Activated naive CD4-positive, alpha-beta T cell (primary cell): ENCODE measurements at places on chromosomes 12 and 14.

GRCh38 chr14:74913986-74914573, 9.0 kb downstream of the RPS6KL1 start:
- DNase-seq, result no peak

GRCh38 chr12:71155225-71155624, 2.6 kb downstream of the TSPAN8 start:
- DNase-seq, result no peak

GRCh38 chr12:55839345-55840140, 3.2 kb downstream of the MMP19 start:
- DNase-seq, result no peak

- no peak for DNase-seq
These were observed 601 bp downstream of the COX14 start for GRCh38 chr12:50112456-50113218.

DNA sequence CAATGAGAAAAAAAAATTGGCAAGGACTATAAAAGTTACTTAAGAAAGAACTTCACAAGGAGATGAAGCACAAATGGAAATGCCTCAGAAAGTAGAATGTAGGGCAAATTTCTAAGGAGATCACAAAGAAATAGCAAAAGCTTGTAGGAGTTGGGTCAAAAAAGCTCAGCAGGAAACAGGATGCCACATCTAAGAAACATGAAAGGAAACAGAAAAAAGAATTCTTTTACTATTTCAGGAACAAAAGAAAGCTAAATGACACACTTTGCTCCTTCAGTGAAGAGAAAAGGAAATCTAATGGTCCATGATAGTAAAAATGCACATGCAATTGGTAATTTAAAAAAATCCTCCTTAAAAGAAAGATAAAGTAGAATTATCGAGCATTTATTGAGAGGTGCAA, 452.1 kb upstream of the GARIN6 start:
- no peak for DNase-seq

DNA sequence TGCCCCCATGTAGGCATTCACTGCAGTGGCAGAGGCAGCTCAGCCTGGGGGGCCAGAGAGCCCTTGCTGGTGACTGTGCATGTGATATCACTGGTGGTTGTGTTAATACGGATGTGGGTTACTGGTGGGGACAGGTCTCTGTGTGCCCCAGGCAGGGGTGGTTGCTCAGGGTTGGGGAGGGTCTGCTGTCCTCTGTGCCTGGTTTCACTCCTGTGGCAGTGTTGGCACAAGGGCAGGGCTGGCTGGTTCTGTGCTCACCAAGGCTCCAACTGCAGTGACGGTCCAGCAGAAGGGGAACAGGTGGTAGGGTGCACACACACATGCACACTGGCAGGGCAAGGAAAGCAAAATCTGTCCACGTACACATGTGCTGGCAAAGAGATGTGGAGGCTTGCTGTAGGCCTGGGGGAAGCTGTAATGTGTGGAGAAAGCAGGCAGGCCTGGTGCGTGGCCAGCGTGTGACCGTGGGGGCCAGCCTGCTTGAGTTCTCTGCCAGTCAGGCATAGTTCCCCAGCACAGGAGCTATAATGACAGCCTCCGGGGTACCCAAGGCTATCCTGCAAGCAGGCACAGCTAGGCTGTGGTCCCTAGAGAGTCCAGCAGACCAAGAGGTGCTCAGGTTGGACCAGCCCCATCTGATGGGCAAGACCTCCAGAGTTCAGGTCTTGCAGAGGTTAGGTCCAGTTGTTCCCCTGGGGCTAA, 254.6 kb downstream of the FBXL14 start:
- DNase-seq, result no peak

DNA sequence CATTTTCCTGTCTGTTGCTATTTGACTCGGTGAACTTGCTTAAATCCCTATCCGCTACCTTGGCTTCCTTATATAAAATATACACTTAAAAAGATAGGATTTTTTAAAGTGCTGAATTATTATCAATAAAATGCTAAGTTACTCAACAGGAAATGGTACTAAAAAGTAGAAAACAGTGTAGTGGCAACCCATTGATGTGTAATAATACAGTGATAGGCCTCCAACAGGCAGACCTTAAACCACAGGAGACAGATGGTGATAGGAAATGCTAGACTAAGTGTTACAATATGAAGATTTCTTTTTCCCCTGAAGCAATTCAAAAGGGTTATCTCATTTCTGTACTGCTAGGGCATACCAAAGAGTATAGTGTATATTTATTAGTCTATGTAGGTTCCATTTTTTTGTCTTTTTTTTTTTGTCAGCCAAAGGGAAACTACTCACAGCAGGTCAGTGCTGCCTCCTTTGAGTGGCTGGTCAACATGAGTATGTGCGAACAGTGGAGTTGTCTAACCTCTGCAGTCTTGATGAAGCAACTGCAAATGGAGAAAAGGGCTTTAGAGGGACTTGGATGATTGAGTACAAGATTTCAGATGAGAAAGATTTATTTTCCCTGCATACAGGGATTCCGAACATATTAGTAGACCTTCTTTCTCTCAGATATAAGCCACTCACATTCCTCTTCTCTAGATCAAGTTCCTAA, 183.8 kb downstream of the ACSS3 start:
- no peak for DNase-seq

GRCh38 chr14:101181446-101182313, 278.2 kb upstream of the RTL1 start:
- DNase-seq, result no peak

DNA sequence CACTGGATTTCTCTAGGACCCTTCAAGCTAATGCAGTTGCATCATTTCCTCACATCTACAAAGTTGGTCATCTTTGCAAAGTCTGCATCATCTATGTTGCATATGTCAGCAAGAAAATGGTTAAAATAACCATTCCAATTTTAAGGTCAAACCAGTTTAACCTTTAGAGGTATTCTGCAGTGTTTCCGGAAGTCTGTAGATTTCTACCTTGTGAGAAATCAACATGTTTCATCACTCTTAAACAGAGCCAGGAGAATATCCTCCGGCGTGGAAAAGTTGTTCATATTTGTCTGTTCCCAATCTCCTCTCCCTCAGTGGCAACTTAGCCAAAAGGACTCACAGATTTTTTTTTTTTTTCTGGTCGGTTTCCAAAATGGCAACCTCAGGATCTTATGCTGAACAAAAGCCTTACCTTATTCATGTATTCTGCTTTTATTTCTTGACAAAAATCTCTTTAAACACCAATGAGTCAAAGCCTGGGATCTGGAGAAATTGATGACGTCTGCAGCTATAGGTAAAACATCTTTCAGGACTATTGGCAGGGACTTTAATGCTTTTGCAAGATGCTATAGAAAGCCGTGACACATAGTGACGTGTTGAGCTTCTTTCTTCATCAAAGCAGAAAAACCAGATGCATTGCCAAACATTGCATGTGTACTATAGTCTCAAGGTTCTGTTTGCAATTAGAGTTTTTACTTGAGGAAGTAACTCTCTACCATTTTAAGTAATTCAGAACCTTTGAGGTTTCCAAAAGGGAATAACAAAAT, 16.0 kb upstream of the CDK17 start:
- DNase-seq, result no peak
